Fibroblast of villous mesenchyme (primary cell): ENCODE measurements at places on chromosomes 13 and 19.

DNA sequence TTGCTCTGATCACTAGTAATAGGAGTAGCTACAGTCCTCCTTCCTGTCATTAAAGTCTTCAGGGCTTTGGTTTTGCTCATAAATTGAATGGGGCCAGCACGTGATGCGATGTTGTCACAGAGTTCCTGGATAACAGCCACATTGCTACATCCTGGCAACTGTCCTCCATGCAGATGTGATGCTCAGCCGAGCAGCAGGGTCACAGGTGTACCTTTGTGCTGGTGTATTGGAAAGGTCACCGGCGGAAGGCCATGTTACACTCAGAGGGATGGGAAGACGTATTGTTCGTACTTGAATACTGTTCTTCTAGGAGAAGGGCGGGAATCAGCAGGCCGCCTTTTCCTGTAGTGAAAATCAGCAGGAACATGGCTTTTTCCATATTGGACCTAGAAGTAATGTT is 713.8 kb upstream of the GPC6 start:
- no peak for DNase-seq

GRCh38 chr13:42969565-42970172 is 22.4 kb downstream of the EPSTI1 start:
- peak; percentile 85 for DNase-seq

- peak; percentile 76 for DNase-seq
Observed at GRCh38 chr13:46961719-46962118, 64.9 kb upstream of the HTR2A start.

- DNase-seq, result no peak
Observed at GRCh38 chr13:57123681-57124080, 17.0 kb upstream of the PRR20A start.

- DNase-seq, result no peak
Observed at GRCh38 chr13:21913010-21913409, 242.1 kb downstream of the FGF9 start.

GRCh38 chr19:47768604-47769003 is 9.9 kb upstream of the SELENOW start:
- DNase-seq, result no peak

DNA sequence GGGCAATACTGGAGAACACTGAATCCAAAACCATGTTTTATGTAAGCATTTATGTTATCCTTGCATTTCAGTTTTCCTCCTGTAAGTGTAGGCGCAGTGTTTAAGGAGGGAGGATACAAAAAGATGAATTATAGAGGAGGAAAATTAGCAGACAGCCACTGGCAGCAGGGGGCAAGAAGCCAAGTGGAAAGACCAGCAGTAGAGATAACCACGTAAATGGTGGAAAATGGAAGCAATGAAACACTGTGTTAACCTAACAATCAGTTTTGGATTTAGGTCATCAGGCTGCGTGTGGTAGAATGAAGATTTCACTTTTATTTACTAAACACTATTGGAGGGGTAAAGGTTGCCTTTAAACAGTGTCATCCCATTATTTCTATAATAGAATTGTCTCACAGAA is 447.3 kb downstream of the GPC6 start:
- DNase-seq, result no peak

DNA sequence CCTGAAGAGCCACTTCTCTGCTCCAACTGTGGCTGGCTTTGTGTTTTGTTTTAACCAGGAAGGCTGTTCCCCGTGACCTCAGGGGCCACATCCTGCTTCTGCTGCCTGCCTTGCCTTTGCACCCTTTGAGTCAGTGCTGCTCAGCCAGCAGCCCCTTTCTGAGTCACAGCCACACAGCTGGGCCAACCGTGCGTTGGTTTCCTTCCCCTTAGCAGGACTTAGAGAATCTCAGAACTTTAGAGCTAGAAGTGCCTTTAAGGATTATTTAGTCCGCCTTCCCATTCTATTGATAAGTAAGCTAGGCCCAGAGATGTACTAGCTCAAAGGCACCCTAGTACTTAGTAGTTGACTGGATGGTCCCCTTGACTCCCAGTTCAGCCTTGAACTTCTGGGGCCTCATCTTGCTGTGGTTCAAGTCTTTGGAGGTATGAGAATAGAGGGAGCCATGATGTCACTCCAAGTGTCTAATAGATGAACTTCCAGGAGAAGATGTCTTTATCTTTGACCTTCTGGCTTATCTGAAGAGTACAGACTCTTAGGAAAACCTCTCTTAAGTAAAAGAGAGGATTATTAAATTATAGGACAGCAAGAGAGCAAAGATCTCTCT is 8.0 kb downstream of the RGCC start:
- DNase-seq, result peak; percentile 65

- no peak for DNase-seq
Observed at GRCh38 chr13:101019126-101019525, 344.5 kb upstream of the TMTC4 start.

DNA sequence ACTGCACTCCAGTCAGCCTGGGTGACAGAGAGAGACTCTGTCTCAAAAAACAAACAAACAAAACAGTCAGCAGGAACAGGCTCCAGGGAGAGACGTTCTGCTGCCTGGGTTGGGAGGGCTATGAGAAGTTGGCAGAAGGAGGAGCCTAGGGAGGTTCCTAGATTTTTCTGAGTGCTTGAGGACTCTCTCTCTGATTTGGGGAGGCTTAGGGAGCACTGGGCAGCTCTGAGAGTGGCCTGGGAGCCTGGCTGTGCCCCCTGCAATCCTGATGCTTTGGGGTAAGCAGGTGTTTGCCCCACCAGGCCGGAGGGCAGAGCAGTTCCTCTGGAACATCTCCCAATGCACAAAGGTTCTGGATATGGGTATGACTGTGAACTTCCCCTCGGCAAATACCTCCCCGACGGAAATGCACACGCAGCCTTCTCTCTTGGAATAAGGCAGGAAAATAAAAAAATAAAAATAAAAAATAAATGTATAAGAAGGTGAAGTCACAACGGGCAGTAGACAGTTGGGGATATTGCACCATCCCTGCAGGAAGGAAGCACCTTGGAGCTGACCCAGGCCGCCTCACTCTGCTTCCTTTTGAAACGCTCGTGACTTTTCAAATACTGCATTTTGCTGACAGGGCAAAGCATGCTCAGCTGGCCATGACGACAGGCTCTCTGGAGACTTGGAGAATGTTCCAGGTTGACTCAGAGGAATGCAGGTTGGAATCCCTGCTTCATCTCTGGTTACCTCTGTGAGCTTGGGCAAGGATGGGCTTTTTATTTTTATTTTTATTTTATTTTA is 26.5 kb upstream of the HOMER3 start:
- DNase-seq, result peak; percentile 41

DNA sequence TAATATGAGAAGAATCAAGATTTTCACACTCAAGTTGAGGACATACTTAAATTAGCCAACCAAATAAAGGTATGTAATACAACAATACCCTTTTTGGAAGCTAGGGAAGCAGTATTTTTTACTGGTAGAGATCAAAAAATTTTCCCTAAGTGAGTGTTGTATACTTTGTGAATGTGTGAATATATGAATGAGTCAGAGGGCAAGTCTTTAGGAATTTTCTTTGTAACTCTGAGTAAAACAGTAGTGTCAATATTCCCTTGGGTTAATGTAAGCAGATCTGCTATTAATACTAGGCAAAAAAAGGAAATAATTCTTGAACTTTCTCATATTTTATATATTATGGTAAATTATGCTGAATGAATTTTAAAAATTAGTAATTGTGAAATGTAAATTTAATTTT is 1161.8 kb upstream of the MIR17HG start:
- DNase-seq, result no peak
